Osteocyte (in vitro differentiated cells): ENCODE measurements at places on chromosomes 13 and 19.

DNA sequence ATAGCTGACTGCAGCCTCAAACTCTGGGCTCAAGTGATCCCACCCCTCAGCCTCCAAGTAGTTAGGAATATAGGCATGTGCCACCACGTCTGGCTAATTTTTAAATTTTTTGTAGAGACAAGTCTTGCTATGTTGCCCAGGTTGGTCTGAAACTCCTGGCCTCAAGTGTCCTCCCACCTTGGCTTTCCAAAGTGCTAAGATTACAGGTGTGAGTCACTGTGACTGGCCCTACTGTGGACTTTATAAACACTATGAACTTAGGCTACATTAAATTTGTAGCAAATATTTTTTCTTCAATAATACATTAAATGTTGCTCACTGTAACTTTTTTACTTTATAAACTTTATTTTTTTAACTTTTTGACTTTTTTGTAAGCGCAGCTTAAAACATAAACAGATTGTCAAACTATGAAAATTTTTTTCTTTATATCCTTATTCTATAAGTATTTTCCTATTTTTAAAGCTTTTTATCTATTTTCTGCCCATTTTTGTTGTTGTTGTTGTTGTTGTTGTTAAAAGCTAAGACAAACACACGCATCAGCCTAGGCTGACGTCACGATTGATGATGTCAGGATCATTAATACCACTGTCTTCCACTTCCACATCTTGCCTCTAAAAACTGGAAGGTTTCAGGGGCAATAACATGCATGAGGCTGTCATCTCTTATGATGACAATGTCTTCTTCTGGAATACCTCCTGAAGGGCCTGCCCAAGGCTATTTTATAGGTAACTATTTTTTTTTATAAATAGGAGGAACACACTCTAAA is 204.2 kb downstream of the KLF5 start:
- no peak for DNase-seq

- DNase-seq, result no peak
Measured at GRCh38 chr13:98221234-98221633, 44.2 kb upstream of the RNF113B start.

GRCh38 chr19:10290876-10291553 is 1.3 kb downstream of the ICAM5 start:
- DNase-seq, result peak; percentile 83

DNA sequence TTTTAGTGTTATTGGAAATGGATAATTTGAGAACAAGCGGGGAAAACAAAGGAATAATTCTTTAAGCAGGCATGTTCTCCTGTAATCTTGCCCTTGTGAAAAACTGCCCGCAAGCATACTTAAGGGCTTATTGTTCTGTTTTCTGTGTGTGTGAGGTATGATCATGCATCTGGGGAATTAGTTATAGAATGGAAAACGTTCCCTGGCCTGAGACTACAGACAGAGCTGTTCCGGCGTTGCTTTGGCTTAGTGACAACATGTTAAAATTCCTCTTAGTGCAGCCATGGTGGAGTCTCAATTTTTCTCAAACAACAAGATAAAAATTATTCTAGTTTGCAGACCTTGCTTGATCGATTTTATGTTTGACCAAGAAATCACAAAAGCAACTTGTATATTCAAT is 560.2 kb upstream of the SPRY2 start:
- no peak for DNase-seq

GRCh38 chr13:29901710-29902631 is 51.6 kb upstream of the UBL3 start:
- DNase-seq, result peak; percentile 85

GRCh38 chr13:27194895-27195764 is 23.5 kb upstream of the USP12 start:
- no peak for DNase-seq

DNA sequence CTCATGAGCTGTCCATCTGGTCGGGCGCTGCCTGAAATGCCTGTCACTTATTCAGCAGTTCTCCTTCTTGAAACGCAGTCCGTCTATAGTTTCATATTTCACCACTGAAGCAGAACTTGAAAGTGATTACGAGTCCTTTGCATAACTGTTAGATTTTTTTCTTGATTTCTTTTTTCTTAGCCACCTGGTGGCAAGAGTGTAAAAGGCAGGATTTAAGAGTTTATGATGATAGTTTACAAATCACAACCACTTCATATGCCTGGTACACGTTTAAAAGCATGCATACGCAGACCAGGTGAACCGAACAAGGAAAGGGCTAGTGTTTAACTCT is 45.8 kb downstream of the GGACT start:
- DNase-seq, result no peak

GRCh38 chr13:33624740-33625139 is 193.2 kb upstream of the RFC3 start:
- DNase-seq, result no peak

GRCh38 chr13:71871176-71871754 is 4.3 kb upstream of the DACH1 start:
- no peak for DNase-seq

GRCh38 chr19:7928741-7929701 is 3.1 kb upstream of the CTXN1 start:
- no peak for DNase-seq

DNA sequence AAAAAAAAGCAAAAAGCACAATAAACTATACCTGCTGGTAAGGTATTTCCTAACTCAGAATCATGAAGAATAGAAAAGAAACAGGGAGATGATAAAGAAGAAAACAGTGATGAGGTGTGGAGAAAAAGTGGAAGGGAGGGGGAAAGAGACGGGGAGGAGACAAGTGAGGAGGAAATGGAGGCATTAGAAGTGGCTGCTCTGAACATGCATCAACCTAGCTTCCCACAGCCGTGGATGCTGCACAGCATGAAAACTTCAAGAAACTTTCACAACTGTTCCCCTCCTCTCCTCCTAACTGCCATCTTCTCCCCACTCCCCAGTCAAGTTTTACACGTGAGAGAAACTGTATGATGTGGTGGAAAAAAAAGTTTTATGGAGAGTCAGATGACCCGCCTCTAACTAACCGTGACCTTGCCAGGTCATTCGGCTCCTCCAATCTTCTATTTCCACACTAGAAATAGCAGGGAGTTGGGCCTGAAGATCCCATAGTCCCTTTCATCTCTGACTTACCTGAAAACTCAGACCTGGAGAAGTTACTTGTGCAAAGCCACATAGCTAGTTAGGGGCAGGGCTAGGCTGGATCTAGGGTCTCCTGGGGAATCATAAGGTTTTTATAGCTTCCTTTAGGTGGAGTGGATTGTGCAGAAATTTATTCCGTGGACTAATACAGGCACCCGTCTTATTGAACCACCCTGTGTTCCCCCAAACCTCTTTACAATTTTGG is 461.9 kb downstream of the KLF5 start:
- DNase-seq, result no peak
